ENCODE measurements at places on chromosomes 3 and 15.

GRCh38 chr15:59410391-59410896, 27.5 kb upstream of the FAM81A start:
- no peak for DNase-seq

DNA sequence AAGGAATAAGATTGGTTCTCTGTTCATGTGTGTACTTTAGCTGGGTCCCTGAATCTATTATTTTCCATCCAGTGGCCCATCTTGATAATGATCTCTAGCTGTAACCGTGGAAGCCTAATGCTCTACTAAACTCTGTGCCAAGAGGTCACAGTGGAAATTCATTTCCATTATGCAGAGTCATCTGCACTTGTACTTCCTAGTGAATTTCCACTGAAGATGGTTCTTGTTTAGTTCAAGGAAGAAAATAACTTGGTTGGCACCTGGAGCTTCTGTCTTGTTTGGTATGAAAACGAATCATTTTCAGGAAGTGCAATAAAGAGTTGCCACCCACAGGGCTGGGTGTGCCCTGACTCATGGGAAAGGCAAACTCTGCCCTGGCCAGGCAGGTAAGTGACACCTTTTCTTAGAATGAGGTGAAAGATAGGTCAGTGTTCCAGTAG, 10.3 kb downstream of the LPP start:
- DNase-seq: no peak

DNA sequence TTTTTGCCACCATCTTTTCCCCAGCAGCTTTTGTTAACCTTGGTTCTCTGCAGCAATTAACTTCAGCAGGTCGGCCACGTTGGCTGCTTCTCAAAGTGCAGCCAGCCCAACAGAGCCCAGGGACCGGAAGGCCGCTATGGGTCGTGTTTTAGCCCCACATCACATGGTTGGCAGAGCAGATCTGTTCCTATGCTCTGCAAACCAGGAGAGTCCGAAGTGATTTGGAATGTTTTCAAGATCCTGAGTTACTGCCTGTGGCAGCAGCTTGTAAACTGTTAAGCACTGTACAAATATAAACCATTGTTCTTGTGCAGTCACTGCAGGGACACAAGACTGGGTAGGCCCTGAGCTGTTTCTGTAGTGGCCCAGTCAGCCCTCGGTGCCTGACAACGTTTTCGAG, 69.6 kb upstream of the MYZAP start:
- DNase-seq: peak; percentile 22

DNA sequence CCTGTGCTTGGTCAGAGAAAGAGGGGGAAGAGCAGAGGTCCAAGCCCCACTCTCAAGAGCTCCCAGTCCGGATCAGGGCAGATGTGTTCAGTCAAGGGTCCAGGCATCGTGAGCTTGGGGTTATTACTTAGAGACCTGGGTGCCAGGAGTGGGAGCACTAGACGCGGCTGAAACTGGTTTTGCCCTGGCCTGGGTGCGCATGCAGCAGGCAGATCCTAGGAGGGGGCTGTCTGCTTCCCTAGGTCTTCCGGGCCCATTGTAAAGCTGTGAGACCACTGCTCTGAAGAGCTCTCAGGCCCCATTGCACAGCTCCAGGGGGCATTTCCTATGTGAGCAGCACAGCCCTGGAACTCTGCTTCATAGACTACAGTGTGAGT, 204.9 kb upstream of the LINGO1 start:
- no peak for DNase-seq

- DNase-seq: no peak
Measured at GRCh38 chr3:41198046-41198445, 1.3 kb upstream of the CTNNB1 start.

DNA sequence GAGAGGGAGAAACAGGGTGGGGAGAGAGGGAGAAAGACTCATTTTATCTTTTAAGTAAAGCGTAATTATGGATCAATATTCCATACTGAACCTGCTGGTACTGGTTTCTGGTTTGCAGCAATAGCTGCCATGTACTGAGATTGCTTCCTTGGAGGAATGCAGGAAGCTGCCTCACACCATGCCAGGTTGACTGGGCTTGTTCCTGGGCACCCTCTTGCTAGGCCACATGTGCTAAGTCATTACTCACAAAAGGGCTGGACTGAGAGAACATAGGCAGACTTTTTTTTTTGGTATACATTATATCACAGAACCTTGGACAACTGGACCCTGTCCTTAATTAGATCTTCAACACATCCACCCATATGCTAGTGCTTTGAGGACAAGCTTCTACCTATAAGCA, 193.4 kb downstream of the ZNF621 start:
- DNase-seq: no peak

DNA sequence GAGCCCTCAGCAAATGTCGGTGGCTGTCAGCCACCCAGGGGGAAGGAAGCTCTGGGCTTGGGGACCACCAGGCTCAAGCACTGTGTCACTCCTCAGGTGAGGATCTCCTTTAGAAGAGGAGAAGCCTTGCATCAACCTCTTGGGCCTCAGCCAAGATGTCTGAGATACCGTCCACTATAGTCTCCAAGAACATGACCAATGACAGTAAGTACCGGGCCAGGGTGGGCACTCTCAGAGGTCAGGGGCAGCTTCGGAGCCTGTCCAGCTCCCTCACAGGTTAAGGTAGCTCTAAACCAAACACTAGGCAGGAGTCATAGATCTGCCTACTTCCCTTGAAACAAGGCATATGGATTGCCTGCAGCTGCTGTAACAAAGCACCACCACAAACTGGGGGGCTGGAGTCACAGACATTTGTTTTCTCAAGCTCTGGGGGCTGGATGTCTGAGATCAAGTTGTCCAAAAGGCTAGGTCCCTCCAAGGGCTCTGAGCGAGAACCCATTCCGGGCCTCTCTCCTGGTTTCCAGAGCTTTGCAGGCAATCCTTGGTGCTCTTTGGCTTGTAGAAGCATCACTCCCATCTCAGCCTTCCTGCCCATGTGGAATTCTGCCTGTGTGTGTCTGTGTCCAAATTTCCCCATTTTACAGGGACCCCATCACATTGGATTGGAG, 1.3 kb downstream of the CFAP100 start:
- DNase-seq: no peak

DNA sequence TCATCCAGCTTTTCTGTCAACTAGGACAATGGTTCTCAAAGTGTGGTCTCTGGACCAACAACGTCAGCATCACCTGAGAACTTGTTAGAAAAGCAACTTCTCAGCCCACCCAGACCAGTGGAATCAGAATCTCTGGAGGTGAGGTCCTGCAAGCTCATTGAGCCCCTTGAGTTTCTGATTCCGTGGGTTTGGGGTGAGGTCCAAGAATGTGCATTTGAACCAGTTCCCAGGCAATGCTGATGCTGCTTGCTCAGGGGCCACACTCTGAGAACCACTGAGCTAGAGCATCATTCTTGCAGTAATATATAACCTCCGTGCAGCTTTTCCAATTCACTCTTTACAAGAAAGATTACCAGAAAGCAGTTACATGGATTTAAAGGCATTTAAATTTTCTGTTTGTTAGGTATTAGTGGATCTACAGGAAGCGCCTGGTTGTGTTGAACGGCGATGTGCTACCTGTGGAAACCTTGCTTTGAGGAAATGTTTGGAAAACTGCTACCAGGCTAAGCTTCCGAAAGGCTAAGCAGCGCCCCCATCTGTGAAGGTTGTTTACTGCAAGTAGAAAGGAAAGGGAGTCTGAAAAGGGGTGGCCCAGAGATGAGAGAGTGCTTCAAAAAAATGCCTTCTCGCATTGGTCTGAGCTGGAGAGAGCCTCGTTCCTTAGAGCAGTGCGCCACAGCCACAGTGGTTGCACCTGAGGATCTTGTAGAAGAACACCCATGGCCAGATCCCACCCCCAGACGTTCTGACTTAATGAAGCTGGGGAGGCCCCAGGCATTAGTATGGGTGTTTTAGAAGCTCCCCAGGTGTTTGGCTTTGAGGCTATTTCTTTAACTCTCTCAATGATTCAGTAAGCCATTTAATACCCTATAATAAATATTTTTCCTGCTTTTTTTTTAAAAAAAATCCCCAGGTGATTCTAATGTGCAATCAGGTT, 50.0 kb downstream of the RLBP1 start:
- DNase-seq: peak; percentile 4

- no peak for DNase-seq
Measured at GRCh38 chr15:70227147-70227546, 129.4 kb upstream of the TLE3 start.

DNA sequence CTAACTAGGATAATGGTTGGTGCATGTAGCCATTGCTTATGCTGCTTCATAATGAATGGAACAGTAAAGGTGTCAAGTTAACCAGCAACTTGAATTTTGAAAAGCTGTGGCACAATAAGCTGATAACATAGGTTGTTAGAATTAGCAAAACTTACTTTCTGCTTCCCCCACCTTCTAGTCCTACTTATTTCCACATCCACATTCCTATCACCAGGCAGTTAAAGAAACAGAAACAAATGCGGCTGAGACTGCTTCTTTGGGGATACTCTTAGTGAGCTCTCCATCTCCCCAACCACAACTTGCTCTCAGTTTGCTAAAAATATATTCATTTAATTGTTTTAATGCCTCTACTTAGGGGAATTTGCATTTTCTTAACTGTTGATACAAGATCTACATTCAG, 215.1 kb downstream of the TIGIT start:
- no peak for DNase-seq

GRCh38 chr3:78912259-78912658, 855.5 kb downstream of the ROBO1 start:
- no peak for DNase-seq

DNA sequence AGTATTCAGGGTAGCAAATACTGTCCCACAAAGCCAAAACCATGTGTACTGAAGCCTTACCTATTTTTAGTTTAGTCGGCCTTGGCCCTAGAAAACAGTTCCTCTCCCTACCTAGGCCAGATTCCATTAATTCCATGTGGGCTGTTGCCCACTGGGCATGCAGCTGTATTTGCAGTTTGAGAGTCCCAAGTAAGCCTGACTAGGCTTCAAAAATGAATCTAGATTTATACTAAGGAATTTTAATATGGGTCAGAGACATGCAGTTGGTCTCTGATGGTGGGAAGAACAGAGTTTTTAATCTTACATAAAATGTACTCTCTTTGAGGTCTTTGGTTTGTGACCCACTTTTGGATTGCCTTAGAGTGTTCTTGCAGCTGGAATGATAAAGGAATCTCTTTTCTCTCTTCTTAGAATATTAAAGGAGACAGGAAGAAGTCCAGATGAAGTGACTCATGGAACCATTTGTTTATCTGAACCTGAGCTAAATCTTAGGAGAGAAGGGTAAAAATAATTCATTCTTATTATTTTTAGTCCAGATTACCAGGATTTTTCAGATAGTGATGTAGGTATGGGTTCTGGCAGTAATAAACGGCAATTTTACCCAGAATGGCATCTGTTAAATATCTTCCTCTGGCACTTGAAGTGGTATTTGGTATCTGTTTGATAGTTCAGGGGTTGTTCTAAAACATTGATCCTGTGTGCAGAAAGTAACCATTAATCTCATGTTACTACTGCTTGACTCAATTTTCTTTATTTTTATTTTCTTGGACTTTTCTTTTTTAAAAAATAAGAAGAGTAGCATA, 33.8 kb downstream of the GLCE start:
- DNase-seq: no peak

GRCh38 chr3:41434781-41435180, 235.5 kb downstream of the CTNNB1 start:
- DNase-seq: no peak

GRCh38 chr3:196237203-196237602, 20.9 kb downstream of the SLC51A start:
- DNase-seq: no peak

- no peak for DNase-seq
Measured at GRCh38 chr15:56058986-56059385, 65.6 kb upstream of the NEDD4 start.

DNA sequence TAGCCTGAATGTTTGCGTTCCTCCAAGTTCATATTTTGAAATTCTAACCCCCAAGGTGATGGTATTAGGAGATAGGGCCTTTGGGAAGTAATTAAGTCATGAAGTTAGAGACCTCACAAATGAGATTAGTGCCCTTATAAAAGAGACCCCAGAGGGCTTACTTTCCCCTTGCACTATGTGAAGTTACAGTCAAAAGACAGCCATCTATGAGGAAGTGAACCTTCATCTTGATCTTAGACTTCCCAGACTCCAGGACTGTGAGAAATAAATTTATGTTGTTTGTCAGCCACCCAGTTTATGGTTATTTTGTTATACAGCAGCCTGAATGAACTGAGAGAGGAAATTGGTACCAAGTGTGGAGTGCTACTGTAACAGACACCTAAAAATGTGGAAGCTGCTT, 74.4 kb downstream of the DAPK2 start:
- no peak for DNase-seq

- no peak for DNase-seq
Measured at GRCh38 chr3:189808246-189809007, 177.2 kb downstream of the TP63 start.
